Stimulated activated CD4-positive, alpha-beta T cell treated with anti-CD3 and anti-CD28 coated beads, Interleukin-1b, Interleukin-23, amount 100 ng/mL, for 1 hour (primary cell): ENCODE measurements at places on chromosomes 1 and 21.

DNA sequence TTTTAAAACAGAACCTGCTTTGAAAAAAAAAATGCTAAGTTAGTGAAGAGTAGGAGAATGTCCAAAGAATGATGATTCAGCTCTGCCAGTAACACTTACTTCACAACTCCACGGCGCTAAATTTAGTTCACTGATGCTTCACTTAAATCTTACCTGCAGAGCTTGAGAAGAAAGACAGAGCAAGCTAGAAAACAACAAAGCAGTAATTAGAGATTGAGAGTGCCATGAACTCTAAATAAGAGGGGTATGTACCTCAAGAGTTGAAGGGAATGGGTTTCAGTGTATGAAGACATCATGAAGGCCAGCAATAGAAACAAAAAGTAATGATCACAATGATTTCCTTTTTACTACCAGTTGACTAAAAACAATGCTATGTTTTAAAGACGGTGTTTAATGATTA is 32.8 kb downstream of the EPRS1 start:
- no peak for DNase-seq

GRCh38 chr1:205179842-205180241 is 31.7 kb downstream of the DSTYK start:
- DNase-seq = no peak

- DNase-seq = no peak
Observed at GRCh38 chr1:201676197-201676596, 137.3 kb downstream of the NAV1 start.

DNA sequence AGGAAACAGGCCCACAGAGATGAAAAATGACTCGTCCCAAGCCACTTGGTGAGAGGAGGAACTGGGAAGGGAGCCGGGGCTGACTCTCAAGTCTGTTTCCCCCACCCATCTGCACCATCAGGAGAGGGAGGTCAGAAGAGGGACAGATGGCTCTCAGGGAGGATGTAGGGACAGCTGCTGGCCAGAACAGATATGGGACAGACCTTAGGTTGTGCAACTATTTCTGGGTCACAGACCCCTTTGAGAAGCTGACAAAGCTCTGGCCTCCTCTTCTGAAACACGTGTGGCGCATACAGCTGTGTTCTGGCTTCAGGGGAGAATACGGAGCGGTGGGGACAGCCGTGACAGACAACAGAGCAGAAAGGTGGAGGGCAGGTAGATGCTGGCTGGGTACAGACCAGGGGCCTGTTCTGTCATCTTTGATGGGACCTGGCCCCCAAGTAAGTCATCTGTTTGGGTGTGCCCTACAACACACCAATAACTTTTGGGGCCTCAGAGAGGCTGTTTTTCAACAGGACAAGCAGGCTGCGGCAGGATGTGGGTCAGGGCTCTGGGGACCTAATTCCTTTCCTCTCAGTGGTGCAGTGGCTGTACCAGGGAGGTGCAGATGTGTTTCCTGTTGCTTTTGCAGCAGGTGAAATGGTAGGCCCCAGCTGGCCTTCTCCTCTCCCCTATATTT is 7.3 kb downstream of the SH3BGRL3 start:
- no peak for DNase-seq

DNA sequence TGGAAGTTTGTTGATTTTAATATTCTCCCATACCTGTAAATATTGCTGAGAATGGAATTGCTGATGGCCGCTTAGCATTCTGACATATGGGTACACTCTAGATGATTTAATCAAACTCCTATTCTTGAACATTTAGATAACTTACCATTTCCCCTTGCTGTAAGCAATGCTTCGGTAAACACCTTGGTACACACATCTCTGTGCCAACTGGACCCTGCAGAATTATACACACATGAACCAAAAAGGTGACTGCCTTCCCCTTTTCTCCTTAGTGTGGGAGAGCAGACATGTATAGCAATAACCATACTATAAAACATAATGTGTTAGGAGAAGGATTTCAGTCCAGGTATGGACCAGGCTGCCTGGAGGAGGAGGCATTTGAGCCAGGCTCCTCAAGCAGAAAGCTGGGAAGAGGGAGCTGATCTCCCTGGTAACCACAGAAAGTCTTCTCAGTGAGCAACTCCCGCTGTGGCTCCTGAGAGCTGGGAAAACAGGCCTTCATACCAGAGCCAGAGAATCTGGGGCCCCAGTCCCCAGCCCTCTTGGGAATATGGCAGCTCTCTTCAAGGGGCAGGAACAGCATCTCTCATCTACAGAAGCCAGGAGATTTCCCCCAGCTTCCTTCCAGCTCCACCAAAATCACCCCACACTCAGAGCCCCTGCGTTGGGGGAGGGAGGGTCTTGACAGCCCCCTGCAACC is 33.9 kb upstream of the CSF1 start:
- no peak for DNase-seq

- DNase-seq = no peak
Observed at GRCh38 chr1:35962952-35963351, 32.0 kb downstream of the AGO3 start.

DNA sequence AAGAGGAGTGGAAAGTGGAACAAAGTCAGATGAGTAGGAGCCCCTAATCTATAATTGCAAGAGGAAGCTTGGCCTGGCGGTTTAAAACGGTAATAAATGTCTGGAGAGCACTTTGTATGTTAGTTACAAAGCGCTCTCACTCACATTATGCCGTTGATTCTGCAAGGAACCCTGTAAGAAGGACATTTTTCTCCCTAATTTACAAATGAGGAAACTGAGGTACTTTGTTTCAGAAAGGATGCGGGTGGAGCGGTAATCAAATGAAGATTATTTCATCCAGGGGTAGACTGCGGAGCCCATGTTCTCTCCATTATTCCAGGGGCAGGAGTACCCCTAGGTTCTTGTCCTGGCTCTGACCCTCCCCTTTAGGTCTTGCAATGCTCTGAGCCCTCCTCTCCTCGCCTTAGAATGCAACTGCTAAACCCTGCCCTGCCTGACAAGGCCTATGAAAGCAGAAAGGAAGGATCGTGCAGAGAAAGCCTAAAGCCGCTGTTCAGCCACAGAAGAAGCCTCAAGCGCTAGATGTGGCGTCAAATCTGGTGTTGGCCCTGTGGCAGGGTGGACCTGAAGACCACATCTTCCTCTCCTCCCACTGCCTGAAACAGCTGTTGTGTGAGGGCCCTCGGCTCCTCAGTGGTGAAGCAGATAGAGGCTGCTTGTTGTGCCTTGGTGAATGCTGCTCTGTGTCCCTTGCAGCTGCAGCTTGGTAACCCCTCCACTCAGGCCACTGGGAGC is 588 bp upstream of the PACC1 start:
- DNase-seq = no peak

DNA sequence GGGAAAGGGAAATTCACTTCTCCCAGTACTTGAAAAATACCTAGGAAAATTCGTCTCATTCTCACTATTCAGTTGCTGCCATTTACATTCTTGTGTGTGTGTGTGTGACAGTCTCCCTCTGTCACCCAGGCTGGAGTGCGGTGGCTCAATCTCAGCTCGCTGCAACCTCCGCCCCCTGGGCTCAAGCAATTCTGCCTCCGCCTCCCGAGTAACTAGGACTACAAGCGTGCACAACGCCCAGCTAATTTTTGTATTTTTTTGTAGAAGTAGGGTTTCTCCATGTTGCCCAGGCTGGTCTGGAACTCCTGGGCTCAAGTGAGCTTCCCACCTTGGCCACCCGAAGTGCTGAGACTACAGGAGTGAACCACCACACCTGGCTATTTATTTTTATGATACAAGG is 1.2 kb downstream of the SNAPIN start:
- no peak for DNase-seq

- DNase-seq = no peak
Observed at GRCh38 chr1:83810144-83810543, 188.8 kb downstream of the TTLL7 start.

- no peak for DNase-seq
Observed at GRCh38 chr1:161182214-161182613, 4.9 kb upstream of the B4GALT3 start.

DNA sequence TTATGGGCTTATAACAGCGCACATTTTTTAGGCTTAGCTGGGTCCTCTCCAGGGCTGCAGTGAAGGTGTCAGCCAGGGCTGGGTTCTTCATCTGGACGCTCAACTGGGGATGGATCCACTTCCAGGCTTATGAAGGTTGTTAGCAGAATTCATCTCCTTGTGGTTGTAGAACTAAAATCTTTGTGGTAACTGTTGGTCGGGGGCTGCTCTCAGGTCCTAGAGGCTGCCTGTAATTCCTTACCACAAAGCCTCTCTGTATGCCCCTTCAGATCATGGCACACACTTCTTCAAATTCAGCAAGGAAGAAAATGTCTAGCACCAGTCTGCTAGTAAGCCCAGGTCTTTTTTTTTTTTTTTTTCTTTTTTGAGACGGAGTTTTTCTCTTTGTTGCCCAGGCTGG is 40.9 kb upstream of the EPS8L3 start:
- DNase-seq = no peak

GRCh38 chr21:38273745-38274542 is 17.2 kb downstream of the KCNJ15 start:
- no peak for DNase-seq

GRCh38 chr1:28301368-28302174 is 27.3 kb upstream of the MED18 start:
- DNase-seq = no peak

- no peak for DNase-seq
Observed at GRCh38 chr1:190320952-190321351, 156.7 kb downstream of the BRINP3 start.

DNA sequence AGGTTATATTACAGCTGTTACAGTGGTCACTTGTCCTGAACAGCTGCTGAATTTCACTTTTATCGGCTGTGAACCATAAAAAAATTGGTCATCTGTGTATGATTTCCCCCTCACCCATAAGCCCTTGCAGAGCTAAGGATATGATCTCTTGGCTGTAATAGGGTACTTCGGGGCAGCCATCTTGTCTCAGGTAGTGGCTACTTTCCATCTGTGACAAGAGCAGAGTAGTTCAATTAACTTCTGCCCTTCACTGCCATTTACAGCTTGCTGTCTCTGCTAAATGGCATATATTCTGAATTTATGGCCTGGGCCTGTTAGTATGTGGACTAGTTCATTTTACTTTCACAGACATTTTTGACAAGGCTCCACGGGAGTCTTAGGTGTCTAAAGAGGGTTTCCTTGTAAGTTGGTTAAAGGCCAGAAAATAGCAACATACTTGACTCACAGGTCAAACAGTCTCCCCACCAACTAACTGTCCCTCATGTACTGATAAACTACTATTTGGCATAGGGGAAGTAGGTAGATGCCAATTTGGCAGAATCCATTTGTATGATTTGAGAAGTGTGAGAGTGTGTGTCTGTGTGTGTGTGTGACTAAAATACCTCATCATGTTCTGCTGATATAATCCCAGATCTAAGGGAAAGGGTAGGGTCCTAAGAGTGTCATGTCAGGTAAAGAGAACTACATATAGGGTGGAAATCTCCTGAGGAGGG is 151.6 kb downstream of the KCTD3 start:
- DNase-seq = no peak

GRCh38 chr1:4741876-4742423 is 87.5 kb downstream of the AJAP1 start:
- DNase-seq = no peak

GRCh38 chr1:13814131-13814530 is 114.1 kb downstream of the PRDM2 start:
- no peak for DNase-seq

GRCh38 chr21:37058261-37058660 is 14.6 kb downstream of the PIGP start:
- no peak for DNase-seq

- DNase-seq = no peak
Observed at GRCh38 chr1:234533975-234534876, 55.2 kb upstream of the TARBP1 start.

- no peak for DNase-seq
Observed at GRCh38 chr1:87785386-87785785, 456.7 kb downstream of the LMO4 start.

GRCh38 chr1:36737767-36738166 is 255.1 kb upstream of the CSF3R start:
- no peak for DNase-seq

- DNase-seq = no peak
Observed at GRCh38 chr1:85577419-85578320, 2.9 kb upstream of the CCN1 start.

- DNase-seq = no peak
Observed at GRCh38 chr1:29502911-29503840, 266.9 kb downstream of the PTPRU start.

DNA sequence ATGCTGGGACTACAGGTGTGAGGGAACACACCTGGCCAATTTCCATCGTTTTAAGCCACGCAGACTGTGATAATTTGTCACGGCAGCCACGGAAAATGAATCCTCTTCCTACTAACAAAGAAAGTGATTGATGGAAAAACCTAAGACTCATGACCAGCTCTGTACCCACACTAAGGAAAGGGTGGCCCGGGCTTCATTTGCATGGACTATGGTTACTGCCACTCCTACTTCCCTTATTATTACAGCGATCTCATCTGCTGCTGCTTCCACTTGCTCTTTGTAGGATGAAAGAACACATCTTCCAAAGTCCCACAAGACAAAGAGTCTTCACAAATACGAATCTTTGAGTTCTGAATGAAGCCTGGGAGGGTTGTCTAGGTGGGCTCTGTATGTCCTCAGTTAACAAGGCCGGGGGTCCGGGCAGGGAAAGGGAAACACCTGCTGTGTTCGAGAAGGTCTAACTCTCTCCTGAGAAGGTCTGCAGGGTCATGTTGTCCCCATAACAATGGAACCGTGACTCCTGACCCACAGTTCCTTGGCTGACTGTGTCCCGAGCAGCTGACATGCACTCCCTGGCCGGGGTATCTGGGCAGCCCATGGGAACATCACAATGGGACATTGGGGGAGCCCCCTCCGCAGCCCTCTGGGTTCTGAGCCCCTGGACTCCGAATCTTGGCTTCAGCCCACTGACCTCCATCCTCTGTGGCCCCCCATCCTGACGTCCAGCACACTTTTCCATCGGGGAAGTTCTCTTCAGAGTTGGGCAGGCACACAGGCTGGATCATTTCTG is 13.3 kb upstream of the TFF1 start:
- DNase-seq = no peak

- no peak for DNase-seq
Observed at GRCh38 chr1:35567947-35568558, 5.1 kb upstream of the TFAP2E start.

GRCh38 chr1:155078469-155079209 is at the start of gene EFNA3:
Gene EFNA3, plus strand, starts transcription at chr1:155078837. Its CDS starts 105 bp downstream, at chr1:155078942.
- DNase-seq = no peak

DNA sequence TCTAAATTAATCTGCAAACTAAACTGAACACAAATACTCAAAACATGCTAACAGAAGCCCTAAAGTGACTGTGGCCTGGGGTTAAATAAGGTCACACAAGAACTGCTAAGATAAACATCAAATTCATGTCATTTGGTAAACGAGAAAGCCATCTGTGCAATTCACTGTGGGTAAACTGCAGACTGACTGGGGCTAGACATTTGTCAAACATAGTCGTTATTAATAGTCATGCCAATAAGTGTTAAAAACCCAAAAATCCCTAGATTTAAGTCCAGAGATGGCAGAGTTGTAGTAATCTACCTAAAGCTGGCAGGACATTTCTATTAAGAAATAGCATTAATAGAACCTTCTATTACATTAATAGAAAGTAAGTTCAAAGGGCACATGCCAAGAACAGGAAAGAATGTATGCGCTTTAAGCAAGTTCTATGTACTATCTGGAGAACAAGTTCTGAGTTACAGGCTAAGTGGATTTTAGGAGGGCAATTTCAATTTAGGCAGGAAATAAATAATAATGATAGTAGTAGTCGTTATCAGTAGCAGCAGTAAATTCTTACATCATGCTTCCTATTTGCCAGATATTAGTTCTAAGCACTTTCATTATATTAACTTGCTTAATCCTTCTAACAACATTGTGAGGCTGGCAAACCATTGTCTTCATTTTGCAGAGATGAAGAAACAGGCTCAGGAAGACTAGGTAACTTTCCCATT is 8.6 kb downstream of the EDEM3 start:
- no peak for DNase-seq

- DNase-seq = no peak
Observed at GRCh38 chr1:234849832-234850231, 239.9 kb upstream of the IRF2BP2 start.
